ENCODE measurements at places on chromosomes 1 and 21.

- H3K4me1 ChIP-seq = no peaks in the 10 kb centered on the region
- no peak for DNase-seq
- H3K4me3 ChIP-seq = no peak overlapping the region
- no peaks in the 10 kb centered on the region for H3K27me3 ChIP-seq
These were observed 465.6 kb downstream of the ADGRL2 start for GRCh38 chr1:82266351-82266750.

GRCh38 chr1:247812637-247813036, 11.3 kb downstream of the OR14A16 start:
- H3K36me3 ChIP-seq = no peaks in the 10 kb centered on the region
- no peaks in the 10 kb centered on the region for H3K27me3 ChIP-seq
- no peaks in the 10 kb centered on the region for H3K4me1 ChIP-seq
- DNase-seq = no peak
- no peak overlapping the region for H3K27ac ChIP-seq

- no peak overlapping the region for H3K27ac ChIP-seq
- DNase-seq = no peak
- H3K36me3 ChIP-seq = no peaks in the 10 kb centered on the region
- H3K27me3 ChIP-seq = no peaks in the 10 kb centered on the region
- H3K4me1 ChIP-seq = no peaks in the 10 kb centered on the region
- no peak overlapping the region for H3K4me3 ChIP-seq
These were observed 31.5 kb upstream of the DNASE2B start for GRCh38 chr1:84366786-84367185.

GRCh38 chr21:31293986-31294385, 50.1 kb downstream of the TIAM1 start:
- no peak for DNase-seq
- H3K36me3 ChIP-seq = no peaks in the 10 kb centered on the region
- H3K27ac ChIP-seq = no peak overlapping the region
- H3K4me1 ChIP-seq = no peaks in the 10 kb centered on the region

- peaks cover 14% of the 10 kb centered on the region for H3K4me1 ChIP-seq
- H3K36me3 ChIP-seq = no peaks in the 10 kb centered on the region
- no peak overlapping the region for H3K4me3 ChIP-seq
- H3K27me3 ChIP-seq = no peaks in the 10 kb centered on the region
- DNase-seq = no peak
- H3K27ac ChIP-seq = no peak overlapping the region
These were observed 306.9 kb downstream of the ASTN1 start for GRCh38 chr1:176857632-176858031.

GRCh38 chr1:187909382-187909781, 1080.6 kb downstream of the PLA2G4A start:
- H3K27me3 ChIP-seq = no peaks in the 10 kb centered on the region
- no peak overlapping the region for H3K4me3 ChIP-seq
- H3K27ac ChIP-seq = no peak overlapping the region
- no peaks in the 10 kb centered on the region for H3K4me1 ChIP-seq
- H3K36me3 ChIP-seq = no peaks in the 10 kb centered on the region
- no peak for DNase-seq

DNA sequence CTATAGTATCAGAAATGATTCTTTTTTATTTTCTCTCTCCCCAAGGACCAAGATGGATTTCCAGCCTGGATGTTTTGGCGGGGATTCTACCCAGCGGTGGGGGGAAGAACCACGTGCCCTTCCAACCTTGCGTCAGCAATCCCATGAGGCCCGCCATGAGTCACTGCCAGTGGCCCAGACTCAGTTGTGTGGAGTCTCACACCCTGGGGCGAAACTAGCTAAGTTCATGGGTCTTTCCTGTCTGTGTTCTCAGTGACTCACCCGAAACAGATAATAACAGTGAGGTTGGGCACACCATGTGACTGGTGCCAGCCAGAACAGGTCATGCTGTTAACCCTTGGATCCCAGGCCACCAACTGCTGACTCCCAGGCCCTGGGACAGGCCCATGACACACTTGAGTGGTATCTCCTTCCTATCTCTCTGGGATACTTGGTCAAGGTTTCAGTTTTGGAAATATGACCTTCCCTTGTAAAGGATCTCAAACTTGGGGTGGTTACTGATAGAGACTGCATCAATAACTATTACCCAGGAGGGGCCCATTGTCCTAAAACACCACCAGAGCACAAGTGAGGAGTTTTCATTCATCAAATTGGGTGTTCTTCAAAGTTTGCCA, 98.0 kb upstream of the DUSP10 start:
- no peaks in the 10 kb centered on the region for H3K27me3 ChIP-seq
- no peaks in the 10 kb centered on the region for H3K36me3 ChIP-seq
- no peaks in the 10 kb centered on the region for H3K4me1 ChIP-seq
- H3K27ac ChIP-seq = no peak overlapping the region
- no peak overlapping the region for H3K4me3 ChIP-seq

DNA sequence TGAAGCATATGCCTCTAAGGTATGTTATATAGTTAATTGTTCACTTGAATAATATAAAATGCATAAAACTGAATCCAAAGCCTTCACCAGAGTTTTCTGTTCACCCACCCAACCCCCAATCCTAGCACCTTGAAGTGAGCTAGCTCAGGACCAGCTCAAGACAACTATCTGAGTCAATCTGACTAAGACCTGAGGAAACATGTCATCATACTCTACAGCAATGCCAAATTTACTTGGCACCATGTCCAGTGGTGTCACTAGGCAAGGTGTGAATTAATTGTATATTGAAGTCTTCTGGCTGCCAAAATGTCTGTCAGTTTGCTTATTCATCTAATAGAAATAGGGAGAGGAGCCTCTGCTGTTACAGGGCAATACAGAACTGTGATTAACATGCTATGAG, 3.8 kb downstream of the DNASE2B start:
- no peaks in the 10 kb centered on the region for H3K27me3 ChIP-seq
- no peak overlapping the region for H3K4me3 ChIP-seq
- no peaks in the 10 kb centered on the region for H3K36me3 ChIP-seq

- peak; percentile 53 for DNase-seq
- H3K27me3 ChIP-seq = no peaks in the 10 kb centered on the region
- H3K36me3 ChIP-seq = no peaks in the 10 kb centered on the region
- H3K4me3 ChIP-seq = no peak overlapping the region
- no peaks in the 10 kb centered on the region for H3K4me1 ChIP-seq
These were observed 67.1 kb upstream of the PTGFRN start for GRCh38 chr1:116842654-116843053.

DNA sequence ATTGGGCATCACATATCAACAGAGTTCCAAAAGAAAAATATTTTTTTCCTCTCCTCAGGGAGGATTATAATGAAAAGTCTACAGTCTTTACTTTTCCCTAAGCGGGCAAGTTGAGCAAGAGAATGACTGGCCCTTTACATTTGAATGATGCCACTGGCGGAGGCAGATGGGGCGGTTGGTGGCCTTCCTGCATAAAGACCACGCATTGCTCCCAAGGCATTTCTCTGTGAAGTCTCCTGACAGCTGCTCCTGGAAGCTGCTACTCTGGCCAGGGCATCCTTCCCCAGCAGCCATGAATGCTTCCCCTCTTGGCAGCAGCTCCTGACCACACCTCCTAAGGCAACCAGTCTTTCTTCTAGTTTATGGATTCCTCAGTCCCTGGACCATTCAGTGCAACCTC, 161.1 kb upstream of the RRP15 start:
- H3K36me3 ChIP-seq = no peaks in the 10 kb centered on the region
- no peaks in the 10 kb centered on the region for H3K4me1 ChIP-seq
- H3K27ac ChIP-seq = no peak overlapping the region
- no peak overlapping the region for H3K4me3 ChIP-seq

DNA sequence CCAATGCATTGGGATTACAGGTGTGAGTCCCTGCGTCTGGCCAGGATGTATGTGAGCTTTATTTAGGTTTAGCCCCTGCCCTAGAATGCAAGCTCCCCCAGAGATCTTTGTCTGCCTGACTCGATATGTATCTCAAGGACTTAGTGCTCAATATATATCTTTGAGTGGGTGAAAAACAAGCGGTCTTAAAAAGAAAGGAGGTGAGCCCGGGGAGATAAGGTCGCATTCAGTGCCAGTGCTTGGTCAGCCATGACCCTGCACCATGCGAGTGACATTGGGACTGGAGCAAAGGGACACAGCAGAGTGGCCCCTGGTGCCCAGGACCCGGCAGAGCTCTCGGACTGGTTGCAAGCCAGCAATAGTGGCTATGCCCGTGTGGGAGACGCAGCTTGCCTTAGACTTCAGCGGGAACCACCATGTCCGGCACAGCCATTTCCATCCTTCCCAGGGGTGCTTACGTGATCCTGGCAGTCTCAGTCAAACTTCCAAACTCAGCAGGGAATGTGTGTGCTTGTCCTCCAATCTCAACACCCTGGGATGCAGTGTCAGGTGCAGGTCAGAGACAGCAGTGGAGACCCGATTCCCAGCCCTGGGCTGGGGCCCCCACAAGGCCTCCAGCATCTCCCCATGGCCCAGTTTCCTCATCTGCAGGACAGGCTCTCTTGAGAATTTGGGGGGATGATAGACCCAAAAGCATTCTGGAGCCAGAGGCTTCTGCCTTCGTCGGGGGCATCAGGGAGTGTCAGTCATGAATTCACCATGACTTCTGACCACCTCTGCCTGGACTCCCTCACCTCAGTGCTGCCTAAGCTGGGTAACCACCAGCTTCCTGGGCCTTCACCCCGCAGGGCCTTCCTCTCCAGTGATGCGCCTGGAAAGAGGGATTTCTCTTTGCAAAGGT, 1.8 kb downstream of the MX2 start:
- no peak for DNase-seq
- H3K27ac ChIP-seq = no peak overlapping the region
- H3K36me3 ChIP-seq = no peaks in the 10 kb centered on the region
- no peak overlapping the region for H3K4me3 ChIP-seq
- H3K27me3 ChIP-seq = peaks cover 1% of the 10 kb centered on the region

DNA sequence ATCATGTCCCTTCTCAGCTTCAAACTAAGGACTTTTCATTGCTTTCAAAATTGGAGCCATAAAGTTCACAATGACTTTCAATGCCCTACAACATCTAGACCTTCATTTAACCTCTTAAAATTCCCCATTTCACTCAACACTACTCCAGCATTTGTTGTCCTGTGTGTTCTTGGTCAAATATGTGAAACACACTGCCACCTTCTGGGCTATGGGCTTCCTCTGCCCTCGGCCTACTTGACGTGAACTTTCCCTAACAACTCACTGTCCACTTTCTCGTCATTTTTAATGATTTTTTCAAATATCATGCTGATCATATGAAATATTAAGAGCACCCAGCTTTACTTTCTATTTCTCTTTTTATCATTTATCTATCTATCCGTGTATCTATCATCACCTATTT, 2018.4 kb downstream of the NCAM2 start:
- H3K27me3 ChIP-seq = no peaks in the 10 kb centered on the region
- peaks cover 11% of the 10 kb centered on the region for H3K4me1 ChIP-seq
- DNase-seq = peak; percentile 51

Measured in cardiac muscle cell (in vitro differentiated cells and primary cell).